HFFc6 (cell line): ENCODE measurements at places on chromosomes 1 and 21. TPM values are rescaled to one million over a fixed set of nuclear protein-coding genes. Genes with fewer than 3 reads are reported as not detected.
A peak's percentile ranks its signal among the peaks of the same experiment; 100 is the strongest.

DNA sequence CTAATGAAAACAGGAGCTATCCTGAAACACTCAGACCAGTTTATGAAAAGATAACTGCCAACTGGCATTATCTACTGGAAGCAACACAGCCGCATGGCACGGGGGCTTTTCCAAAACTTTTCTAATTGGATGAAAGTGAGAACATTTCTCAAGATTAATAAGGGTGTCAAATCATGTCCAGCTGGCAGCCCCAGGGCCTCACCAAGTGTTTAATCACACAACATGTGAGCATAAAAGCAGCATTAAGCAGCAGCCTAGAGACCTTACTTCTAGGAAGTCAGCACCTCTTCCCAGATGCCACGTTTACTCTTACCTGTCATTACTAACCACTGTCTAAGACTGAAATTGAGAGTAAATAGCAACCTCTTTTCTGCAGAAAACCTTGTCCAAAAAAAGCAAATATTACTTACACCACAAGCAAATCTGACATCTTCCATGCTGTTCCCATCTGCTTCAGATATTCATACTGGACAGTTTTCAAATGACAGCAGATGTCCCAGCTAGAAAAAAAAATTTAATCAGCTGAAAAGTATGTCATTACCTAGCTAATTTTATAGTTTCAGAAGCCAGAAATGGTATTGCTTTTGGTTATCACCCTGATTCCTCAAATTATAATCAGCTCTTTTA, 341.5 kb upstream of the ZP4 start:
- no peak for DNase-seq

PADI3 gene
- total RNA-seq: 0.07 TPM in 1 of 3 replicates, not detected in the others

- no peak for DNase-seq
Measured at GRCh38 chr1:93140106-93140505, 40.1 kb downstream of the TMED5 start.

ADAMTS1 gene
- 268 to 346 TPM (median 335 TPM) in 3 replicates for total RNA-seq

WLS gene
- total RNA-seq: 34.9 to 47.8 TPM (median 39.6 TPM) in 3 replicates

DNA sequence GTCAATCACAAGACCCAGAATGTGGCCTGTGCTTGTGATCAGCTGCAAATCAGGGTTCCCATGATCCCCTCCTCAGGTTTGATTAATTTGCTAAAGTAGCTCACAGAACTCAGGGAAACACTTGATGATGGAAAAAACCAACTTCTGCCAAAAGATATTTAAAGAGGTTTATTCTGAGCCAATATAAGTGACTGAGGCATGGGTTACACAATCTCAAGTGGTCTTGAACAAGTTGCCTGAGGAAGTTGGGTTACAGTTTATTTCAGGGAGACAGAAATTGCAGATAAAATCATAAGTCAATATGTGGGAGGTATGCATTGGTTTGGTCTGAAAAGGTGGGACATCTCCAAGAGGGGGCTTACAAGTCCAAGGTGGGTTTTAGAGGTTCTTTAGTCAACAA, 243.1 kb downstream of the S1PR1 start:
- no peak for DNase-seq

DNA sequence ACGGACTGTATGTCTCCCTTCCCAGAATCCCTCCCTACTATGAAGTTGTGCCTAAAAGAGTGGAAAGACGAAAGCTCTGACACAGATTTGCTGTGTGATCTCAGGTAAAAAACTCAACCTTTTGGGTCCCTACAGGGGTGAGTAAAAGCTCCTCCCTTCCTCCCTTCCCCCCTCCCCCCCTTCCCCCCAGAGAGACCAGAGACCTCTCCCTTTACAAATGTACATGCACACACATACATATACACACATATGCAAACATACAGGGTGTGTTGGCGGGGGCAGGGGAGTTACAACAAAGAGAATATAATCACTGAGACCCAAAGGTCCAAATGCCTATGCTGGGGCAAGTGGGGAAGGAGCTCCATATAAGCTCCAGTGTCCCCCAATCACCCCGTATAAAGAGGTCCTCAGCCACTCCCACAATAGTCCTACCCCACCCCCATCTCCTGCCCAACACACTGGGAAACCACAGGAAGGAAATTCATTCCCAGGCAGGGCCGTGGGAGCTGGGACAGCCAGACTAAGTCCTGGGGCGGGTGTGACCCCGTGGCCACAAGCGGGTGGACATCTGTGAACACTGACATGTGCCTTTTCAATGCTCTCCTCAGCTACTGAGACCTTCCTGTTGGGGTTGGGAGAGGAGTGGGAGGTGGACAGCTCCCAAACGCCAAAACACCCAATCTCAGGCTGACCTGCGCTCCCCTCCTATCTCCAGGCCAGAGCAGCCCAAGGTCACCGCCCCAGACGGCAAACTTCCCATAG, 2.0 kb downstream of the MEF2D start:
- DNase-seq: peak; percentile 41

GRCh38 chr1:37152491-37152890, 118.2 kb upstream of the GRIK3 start:
- no peak for DNase-seq

DNA sequence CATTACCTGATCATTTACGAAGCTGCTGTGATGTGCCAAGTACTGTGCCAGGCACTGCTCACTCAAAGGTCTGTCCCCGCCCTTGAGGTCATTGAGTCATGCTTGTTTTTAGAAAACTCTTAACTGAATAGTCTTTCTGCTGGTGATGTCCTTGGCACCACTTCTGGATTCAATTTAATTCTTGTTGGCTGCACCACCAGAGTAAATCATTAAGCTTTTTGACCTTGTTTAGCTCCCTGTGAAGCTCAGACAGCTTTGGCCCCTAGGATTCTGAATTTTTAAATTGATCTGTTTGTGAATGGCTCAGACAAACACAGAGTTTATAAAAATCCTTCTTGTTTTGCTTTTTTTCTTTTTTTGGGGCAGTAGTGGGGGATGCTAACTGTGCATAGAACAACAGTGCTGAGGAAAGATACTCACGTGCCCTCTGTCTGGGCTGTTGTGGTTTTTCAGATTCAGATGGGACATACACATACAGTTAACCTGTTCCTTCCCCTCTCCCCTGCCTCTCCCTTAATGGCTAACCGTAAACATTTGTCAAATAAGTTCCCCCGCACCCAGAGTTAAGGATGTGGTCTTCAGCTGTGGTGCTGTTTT, 67.6 kb downstream of the MTR start:
- DNase-seq: no peak

GRCh38 chr1:174659823-174660222, 212.1 kb downstream of the GPR52 start:
- peak; percentile 2 for DNase-seq

GRCh38 chr1:202976633-202977032, 9.6 kb upstream of the CYB5R1 start:
- no peak for DNase-seq

- no peak for DNase-seq
Measured at GRCh38 chr21:19400223-19400770, 996.7 kb upstream of the TMPRSS15 start.

GRCh38 chr1:55529017-55529416, 313.9 kb upstream of the USP24 start:
- no peak for DNase-seq

GRCh38 chr21:41856572-41856971, 22.6 kb downstream of the PRDM15 start:
- no peak for DNase-seq

MNDA gene
- total RNA-seq: not detected in 3 replicates

PDC gene
- total RNA-seq: 0.17 to 0.24 TPM in 2 of 3 replicates, not detected in the other
